Type B pancreatic cell (in vitro differentiated cells): ENCODE measurements at places on chromosomes 2 and 18. TPM values are rescaled to one million over a fixed set of nuclear protein-coding genes. Genes with fewer than 3 reads are reported as not detected.

DNA sequence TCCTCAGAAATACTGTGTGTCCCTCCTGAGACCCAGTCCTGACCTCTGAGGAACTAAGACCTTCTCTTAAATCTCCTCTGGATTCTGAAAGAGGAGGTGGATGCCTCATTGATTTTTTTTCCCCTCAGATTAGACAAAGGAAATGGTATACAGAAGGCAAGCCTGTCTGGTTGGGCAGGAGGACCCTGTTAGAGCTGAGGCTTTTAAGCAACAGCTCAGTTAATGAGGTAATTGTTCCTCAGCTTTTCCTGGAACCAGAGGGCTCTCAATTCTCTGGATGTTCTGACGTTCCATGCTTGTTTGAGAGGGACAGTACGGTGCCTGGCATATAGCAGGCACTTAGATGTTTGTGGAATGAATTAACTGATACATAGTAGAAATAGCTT, 61.7 kb upstream of the MCFD2 start:
- H3K4me1 ChIP-seq = no peaks in the 10 kb centered on the region
- DNase-seq = no peak
- H3K4me3 ChIP-seq = no peak overlapping the region
- no peak overlapping the region for H3K27ac ChIP-seq
- no peaks in the 10 kb centered on the region for H3K27me3 ChIP-seq
- H3K36me3 ChIP-seq = peaks cover 17% of the 10 kb centered on the region

GRCh38 chr2:221289389-221289788, 282.7 kb downstream of the EPHA4 start:
- no peaks in the 10 kb centered on the region for H3K36me3 ChIP-seq
- H3K4me3 ChIP-seq = no peak overlapping the region
- H3K27ac ChIP-seq = no peak overlapping the region

GRCh38 chr2:27901234-27901633, 10.7 kb downstream of the BABAM2 start:
- no peak for DNase-seq
- no peak overlapping the region for H3K27ac ChIP-seq
- H3K27me3 ChIP-seq = no peaks in the 10 kb centered on the region
- peaks cover 30% of the 10 kb centered on the region for H3K36me3 ChIP-seq
- H3K4me3 ChIP-seq = no peak overlapping the region

DNA sequence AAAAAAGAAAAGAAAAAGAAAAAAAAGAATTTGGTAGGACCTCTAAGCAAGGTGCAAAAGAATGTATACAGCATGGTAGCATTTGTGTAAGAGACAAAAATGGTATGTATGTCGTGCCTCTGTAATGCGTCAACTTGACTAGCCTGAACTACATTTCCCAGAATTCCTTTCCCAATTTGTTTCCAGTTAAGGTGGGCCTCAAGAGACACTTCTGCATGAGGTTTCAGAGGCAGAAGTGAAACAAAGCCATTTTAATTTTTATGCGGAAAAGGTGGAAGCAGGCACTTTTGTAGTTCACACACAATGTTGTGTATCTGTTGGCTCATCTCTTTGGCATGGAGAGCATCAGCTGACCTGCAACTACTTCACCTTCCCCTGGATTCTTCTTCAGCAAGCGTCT, 56.5 kb upstream of the PAPOLG start:
- H3K36me3 ChIP-seq = no peaks in the 10 kb centered on the region
- no peak for DNase-seq
- no peaks in the 10 kb centered on the region for H3K27me3 ChIP-seq
- H3K4me3 ChIP-seq = no peak overlapping the region
- H3K27ac ChIP-seq = no peak overlapping the region
- H3K4me1 ChIP-seq = no peaks in the 10 kb centered on the region

- H3K36me3 ChIP-seq = no peaks in the 10 kb centered on the region
- no peak overlapping the region for H3K4me3 ChIP-seq
- no peak overlapping the region for H3K27ac ChIP-seq
- DNase-seq = no peak
These were observed 878.3 kb upstream of the ID2 start for GRCh38 chr2:7803515-7803914.

PLCD4 gene
- 0.40 and 1.4 TPM in 2 replicates for total RNA-seq

- H3K27me3 ChIP-seq = peaks cover 13% of the 10 kb centered on the region
- H3K4me1 ChIP-seq = peaks cover 5% of the 10 kb centered on the region
- DNase-seq = no peak
- peak overlapping the region; percentile 41 for H3K27ac ChIP-seq
These were observed 19.6 kb upstream of the KCNK3 start for GRCh38 chr2:26672818-26673393.

- H3K27me3 ChIP-seq = no peaks in the 10 kb centered on the region
- no peak for DNase-seq
- no peak overlapping the region for H3K4me3 ChIP-seq
- H3K27ac ChIP-seq = no peak overlapping the region
These were observed 11.2 kb downstream of the GAREM1 start for GRCh38 chr18:32459361-32460101.

GRCh38 chr18:35693829-35694228, 112.3 kb downstream of the GALNT1 start:
- H3K4me1 ChIP-seq = no peaks in the 10 kb centered on the region
- H3K27ac ChIP-seq = no peak overlapping the region
- no peak overlapping the region for H3K4me3 ChIP-seq
- no peak for DNase-seq

DNA sequence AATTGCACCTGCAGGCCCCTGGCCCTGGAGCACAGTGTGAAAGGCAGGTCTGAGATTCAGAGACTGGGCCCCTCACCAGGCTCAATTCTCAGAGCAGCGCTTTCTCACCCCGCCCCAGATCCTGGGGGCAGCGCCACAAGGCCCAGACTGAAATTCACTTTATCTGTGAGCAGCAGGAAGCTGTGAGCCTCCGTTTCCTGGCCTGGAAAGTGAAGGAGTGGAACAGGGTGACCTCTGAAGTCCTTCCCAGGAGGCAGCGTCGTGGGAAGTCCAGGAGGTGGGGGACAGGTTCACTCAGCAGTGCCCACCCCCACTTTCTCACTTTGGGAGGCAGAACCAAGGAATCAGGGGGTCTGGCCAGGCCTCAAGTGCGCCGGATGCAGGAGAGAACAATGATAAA, 235.4 kb downstream of the NDUFA10 start:
- H3K4me3 ChIP-seq = no peak overlapping the region
- peaks cover 8% of the 10 kb centered on the region for H3K4me1 ChIP-seq
- peak; percentile 54 for DNase-seq
- H3K36me3 ChIP-seq = no peaks in the 10 kb centered on the region

DNA sequence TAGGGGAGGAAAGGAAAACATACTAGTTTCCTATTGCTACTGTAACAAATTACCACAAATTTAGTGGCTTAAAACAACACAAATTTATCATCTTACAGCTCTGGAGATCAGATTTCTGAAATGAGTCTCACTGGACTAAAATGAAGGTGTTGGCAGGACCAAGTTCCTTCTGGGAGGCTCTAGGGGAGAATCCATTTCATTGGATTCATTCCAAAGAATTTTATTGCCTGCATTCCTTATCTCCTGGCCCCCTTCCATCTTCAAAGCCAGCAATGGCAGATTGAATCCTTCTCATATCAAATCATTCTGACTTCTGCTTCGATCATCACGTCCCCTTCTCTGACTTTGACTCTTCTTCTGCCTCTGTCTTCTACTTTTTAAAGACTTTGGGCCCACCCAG, 250.9 kb downstream of the IRS1 start:
- H3K4me3 ChIP-seq = no peak overlapping the region
- no peaks in the 10 kb centered on the region for H3K36me3 ChIP-seq
- DNase-seq = no peak

DNA sequence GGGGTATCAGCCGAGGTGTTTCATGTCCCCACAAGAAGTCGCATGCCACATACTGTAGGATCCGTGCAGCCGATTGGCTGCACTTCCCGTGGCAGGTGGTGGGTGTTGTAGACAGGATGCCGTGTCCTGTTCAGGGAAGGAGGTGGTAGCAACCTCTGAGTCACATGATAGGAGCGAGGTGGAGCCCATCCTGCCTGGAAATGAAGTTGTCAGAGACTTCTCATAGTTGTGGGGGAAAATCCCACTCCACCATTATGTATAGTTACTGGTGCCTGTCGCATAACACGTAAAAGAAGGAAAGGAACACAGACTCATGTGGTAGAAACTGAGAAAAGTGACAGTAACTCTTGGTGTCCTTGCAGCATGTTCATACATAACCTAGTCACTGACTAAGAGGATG, 91.4 kb upstream of the IL1R2 start:
- peaks cover 14% of the 10 kb centered on the region for H3K36me3 ChIP-seq
- no peak for DNase-seq
- H3K27ac ChIP-seq = no peak overlapping the region
- no peak overlapping the region for H3K4me3 ChIP-seq
- H3K4me1 ChIP-seq = no peaks in the 10 kb centered on the region
- no peaks in the 10 kb centered on the region for H3K27me3 ChIP-seq

- no peaks in the 10 kb centered on the region for H3K36me3 ChIP-seq
- no peak overlapping the region for H3K4me3 ChIP-seq
- H3K27ac ChIP-seq = no peak overlapping the region
- no peak for DNase-seq
- H3K4me1 ChIP-seq = peaks cover 43% of the 10 kb centered on the region
These were observed 125.6 kb upstream of the LGALSL start for GRCh38 chr2:64328415-64328722.

DNA sequence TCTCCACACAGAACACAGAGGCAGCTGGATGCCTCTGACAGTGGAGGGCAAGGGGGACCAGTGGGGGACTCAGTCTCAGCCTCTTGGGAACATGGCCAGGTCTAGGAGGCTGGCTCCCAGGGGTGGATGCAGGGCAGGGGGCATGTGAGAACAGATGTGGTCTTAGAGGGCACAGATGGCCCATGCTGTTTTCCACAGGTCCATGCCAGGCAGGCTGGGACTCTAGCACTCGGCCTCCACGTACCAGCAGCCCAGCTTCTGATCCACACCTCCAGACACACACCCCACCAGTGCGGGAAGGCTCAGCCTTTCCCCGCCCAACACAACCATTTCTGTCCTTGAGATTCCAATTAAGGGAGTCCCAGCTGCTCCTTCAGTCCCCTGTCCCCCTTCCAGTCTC, 42.4 kb downstream of the TNS1 start:
- H3K4me3 ChIP-seq = peak overlapping the region; percentile 20
- no peak for DNase-seq
- H3K4me1 ChIP-seq = peaks cover 56% of the 10 kb centered on the region
- no peaks in the 10 kb centered on the region for H3K27me3 ChIP-seq

GRCh38 chr18:9643549-9643948, 29.2 kb upstream of the PPP4R1 start:
- no peaks in the 10 kb centered on the region for H3K36me3 ChIP-seq
- no peak for DNase-seq
- H3K27me3 ChIP-seq = no peaks in the 10 kb centered on the region
- H3K4me3 ChIP-seq = peak overlapping the region; percentile 52
- peak overlapping the region; percentile 99 for H3K27ac ChIP-seq

GRCh38 chr2:183490489-183490888, 366.2 kb downstream of the NUP35 start:
- no peak for DNase-seq
- H3K4me3 ChIP-seq = no peak overlapping the region
- H3K27ac ChIP-seq = no peak overlapping the region
- H3K27me3 ChIP-seq = no peaks in the 10 kb centered on the region
- no peaks in the 10 kb centered on the region for H3K36me3 ChIP-seq

GRCh38 chr2:216083464-216084281, 2.0 kb downstream of the TMEM169 start:
- DNase-seq = no peak
- H3K4me3 ChIP-seq = peak overlapping the region; percentile 89
- no peaks in the 10 kb centered on the region for H3K27me3 ChIP-seq
- peaks cover 6% of the 10 kb centered on the region for H3K36me3 ChIP-seq
- H3K4me1 ChIP-seq = peaks cover 32% of the 10 kb centered on the region
- H3K27ac ChIP-seq = peak overlapping the region; percentile 79

DNA sequence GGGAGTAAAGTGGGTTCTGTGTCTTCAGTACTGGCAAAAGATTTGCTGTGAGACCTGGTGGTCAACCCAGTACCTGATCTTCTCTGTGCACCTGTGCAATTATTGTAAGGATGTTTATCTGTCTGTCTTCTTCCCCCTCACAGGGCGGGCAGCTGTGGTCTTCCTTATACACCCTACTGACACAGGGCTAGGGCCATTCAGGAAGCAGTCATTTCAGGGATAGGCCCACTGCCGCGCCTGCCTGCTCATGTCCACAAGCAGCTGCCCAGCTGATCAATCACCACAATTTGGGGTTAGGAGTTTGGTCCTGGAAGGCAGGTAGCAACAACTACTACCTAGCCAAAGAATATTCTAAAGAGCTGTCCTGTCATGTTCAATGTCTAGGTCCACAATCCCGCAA, 1.2 kb upstream of the CNNM4 start:
- H3K36me3 ChIP-seq = no peaks in the 10 kb centered on the region
- peak overlapping the region; percentile 87 for H3K4me3 ChIP-seq
- peak overlapping the region; percentile 88 for H3K27ac ChIP-seq
- DNase-seq = no peak

LYG1 gene
- total RNA-seq = 1.6 and 2.1 TPM in 2 replicates

DNA sequence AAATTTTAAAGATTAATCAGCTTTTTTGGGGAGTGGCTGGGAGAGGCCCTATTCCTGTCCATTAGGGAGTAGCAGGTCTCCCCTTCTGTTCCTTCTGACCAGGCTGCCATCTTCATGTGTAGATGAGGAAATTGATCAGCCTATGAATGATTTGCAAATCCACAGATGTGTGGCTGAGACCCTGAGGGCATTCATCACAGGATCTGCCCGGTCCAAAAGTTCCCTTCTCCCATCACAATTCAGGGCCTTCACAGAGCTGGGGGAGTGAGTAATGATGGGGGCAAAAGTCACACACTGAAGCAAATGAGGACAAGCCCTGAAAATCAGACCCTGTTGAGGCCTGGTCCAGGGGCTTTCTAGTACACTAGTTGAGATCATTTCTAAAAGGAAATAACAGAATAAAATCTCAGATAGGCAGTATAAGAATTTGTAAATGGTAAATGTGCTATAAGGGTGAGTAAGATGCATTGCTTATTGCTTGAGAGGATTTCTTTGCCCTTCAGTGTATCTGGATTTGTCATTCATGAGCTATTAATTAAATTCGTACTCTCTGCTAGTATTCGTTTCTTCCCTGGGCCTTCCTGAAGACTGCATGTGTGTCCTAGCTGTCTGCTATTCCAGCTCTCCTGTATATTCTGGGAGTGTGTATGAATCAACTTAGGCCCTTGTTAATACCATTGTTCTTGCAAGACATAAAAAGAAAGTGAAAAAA, 53.2 kb downstream of the SETBP1 start:
- H3K36me3 ChIP-seq = peaks cover 43% of the 10 kb centered on the region
- no peak overlapping the region for H3K27ac ChIP-seq
- no peak overlapping the region for H3K4me3 ChIP-seq
- H3K4me1 ChIP-seq = peaks cover 52% of the 10 kb centered on the region
- H3K27me3 ChIP-seq = peaks cover 3% of the 10 kb centered on the region

GRCh38 chr2:101806701-101807100, 109.2 kb downstream of the MAP4K4 start:
- H3K4me1 ChIP-seq = peaks cover 70% of the 10 kb centered on the region
- peak overlapping the region; percentile 51 for H3K27ac ChIP-seq
- no peak for DNase-seq
- no peak overlapping the region for H3K4me3 ChIP-seq
- H3K36me3 ChIP-seq = peaks cover 8% of the 10 kb centered on the region

- H3K4me1 ChIP-seq = peaks cover 5% of the 10 kb centered on the region
- peaks cover 13% of the 10 kb centered on the region for H3K27me3 ChIP-seq
- no peak overlapping the region for H3K27ac ChIP-seq
- no peak for DNase-seq
These were observed 82.2 kb upstream of the HDAC4 start for GRCh38 chr2:239482778-239483712.

GRCh38 chr2:144213797-144214196, 306.1 kb downstream of the ZEB2 start:
- no peak for DNase-seq
- no peak overlapping the region for H3K27ac ChIP-seq
- H3K27me3 ChIP-seq = no peaks in the 10 kb centered on the region
- no peak overlapping the region for H3K4me3 ChIP-seq

CTIF gene
- total RNA-seq = 37.9 and 48.5 TPM in 2 replicates

- H3K27me3 ChIP-seq = peaks cover 54% of the 10 kb centered on the region
- H3K27ac ChIP-seq = no peak overlapping the region
- H3K4me3 ChIP-seq = no peak overlapping the region
- DNase-seq = no peak
- H3K4me1 ChIP-seq = peaks cover 11% of the 10 kb centered on the region
These were observed 201.4 kb downstream of the CELF4 start for GRCh38 chr18:37364237-37364636.
